ENCODE measurements at places on chromosomes 5 and 9.

DNA sequence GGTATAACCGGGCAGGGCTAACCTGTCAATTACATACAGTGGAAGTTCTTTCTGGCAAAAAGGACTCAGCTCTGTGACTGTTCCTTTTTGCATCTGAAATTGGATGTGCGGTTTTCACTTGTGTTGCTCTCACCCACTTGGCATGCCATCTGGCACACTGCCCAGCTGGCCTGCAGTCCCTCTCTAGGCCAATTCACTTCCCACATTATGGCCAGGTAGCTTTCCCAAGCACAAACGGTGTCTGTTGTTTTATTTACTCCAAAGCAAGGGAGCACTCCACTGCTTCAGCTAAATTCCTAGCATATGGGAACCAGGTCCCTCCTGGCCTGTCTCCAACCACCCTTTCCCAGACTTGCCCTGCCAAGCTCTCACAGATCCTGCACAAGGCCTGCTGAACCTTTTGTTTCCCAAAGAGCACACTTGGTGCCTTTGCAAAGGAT lies 132.5 kb downstream of the SEMA6A start:
- DNase-seq, result no peak

DNA sequence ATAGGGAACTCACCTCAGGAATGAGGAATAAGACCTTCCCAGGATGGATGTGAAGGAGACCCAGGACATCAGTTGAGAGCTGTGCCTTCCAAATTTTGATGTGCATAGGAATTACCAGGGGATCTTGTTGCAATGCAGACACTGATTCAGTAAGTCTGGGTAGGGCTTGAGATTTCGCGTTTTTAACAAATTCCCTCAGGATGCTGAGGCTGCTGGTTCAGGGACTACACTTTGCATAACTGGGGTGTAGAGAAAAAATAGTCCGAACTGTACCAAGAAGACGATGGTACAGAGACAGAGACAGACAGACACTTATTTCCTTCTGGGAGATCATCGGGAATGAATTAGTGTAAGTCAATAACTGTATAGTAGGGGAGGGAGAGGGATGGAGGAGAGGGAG lies 82.3 kb upstream of the FREM1 start:
- no peak for DNase-seq

GRCh38 chr5:127216898-127217675 lies 73.5 kb upstream of the MEGF10 start:
- no peak for DNase-seq

DNA sequence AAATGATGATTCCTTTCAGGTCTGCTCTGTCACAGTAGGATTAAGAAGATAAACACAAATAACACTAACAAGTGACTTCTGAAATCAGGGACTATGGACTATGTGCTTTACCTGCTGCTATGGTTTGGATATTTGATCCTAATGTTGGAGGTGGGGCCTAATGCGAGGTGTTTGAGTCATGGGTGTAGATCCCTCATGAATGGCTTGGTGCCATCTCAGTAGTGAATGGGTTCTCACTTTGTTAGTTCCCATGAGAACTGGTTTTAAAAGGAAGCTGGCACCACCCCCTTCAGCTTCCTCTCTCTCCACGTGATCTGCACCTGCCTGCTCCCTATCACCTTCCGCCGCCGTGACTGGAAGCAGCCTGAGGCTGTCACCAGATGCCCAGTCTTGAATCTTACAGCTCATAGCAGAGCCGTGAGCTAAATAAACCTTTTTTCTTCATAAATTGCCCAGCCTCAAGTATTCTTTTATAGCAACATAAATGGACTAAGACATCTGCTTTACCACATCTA lies 3.3 kb downstream of the PPIC start:
- DNase-seq, result no peak

- no peak for DNase-seq
Observed at GRCh38 chr9:93057703-93058354, 672 bp upstream of the SUSD3 start.

DNA sequence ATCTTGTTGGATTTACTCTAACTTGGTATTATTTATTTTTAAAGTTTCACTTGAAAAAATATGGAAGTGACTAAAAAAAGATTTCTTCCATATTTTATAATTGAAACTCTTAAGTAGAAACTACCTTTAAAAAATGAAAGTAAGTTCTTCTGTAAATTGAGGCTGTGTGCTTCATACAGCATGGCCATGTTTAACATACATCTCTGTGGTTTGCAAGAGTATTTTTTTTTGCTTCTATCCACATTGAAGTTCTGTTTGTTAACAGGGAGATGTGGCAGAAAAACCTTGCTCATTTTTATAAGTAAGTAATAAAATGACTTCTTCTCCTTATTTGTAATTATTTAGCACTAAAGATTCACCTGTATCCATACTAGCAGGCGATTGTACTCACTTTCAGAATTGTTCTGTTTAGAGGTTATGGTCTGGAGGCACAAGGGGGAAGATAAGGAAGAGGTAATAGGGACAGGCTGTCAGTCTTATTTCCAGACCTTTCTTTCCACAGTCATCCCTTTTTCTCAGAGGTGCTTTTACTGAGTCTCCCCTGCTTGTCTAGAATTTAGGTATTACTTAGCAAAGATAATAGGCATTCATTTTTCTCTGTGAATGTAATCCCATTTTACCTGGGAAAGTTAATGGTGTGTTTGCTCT lies 16.0 kb downstream of the FYB1 start:
- no peak for DNase-seq

DNA sequence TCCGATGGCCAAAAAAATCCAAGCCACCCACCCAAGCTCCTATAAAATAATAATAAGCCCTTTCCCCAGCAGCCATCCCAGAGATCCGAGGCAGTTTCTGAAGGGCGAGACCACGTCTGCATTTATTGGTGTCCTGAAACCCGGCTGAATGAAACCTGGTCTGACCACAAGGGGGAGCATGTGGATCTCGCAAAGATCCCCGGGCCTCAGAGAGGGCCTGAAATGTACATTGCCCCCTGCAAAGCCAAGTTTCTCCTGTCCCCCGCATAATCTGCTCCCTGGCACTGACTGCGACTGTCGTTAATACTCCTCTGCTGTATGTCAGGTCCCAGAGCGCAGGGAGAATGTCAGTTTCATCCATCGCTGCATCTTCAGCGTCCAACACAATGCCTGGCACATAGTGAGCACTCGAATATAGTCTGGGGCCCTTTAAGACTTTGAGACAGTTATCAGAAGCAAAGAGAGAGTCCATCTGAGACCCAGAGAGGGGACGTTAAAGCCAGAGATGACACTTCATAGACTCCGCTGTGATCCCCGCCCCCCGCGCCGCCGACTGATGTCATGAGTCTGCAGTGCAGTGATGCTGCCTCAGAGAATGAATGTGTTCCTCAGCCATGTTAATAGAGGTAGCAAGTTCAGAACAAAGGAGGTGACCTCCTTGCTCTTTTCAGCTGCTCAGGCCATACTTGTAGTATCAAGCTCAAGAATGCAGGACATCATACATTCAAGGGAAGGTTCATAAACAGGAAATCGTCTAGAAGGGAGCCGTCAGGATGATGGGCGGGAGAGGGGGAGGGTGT lies 74.5 kb upstream of the BARHL1 start:
- peak; percentile 71 for DNase-seq

DNA sequence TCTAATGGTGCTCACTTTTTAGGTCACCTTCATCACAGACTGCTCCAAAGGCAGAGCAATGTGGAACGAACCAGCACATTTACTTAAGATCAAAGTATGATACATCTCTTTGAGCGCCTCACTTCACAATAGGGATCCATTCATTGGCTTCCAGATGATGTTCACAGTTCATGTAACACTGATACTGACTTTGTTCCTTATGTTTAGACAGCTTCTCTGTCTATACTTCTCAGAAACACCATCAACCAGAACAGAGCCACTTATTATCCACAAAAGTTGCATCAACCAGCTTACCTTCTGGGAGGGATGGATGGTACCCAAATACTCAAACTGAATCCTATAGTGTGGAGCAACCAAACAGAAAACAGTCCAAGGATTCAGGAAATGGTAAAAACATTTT lies 4.6 kb downstream of the PTAR1 start:
- DNase-seq, result no peak

GRCh38 chr5:144712090-144712489 lies 541.4 kb downstream of the KCTD16 start:
- no peak for DNase-seq

- no peak for DNase-seq
Observed at GRCh38 chr5:60538426-60538825, 161.5 kb downstream of the DEPDC1B start.

- no peak for DNase-seq
Observed at GRCh38 chr5:158032246-158032645, 173.3 kb upstream of the CLINT1 start.

DNA sequence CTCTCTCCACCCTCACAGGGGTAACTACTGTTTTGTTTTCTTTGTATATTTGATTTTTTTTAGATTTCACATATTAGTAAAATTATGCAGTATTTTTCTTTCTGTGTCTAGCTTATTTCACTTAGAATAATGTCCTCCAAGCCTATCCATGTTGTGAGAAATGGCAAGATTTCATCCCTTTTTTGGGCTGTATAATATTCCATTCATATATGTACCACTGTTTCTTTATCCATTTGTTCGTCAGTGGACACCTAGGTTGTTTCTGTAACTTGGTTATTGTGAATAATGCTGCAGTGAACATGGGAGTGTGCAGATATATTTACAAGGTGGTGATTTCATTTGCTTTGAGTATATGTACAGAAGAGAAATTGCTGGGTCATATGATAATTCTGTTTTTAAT lies 144.0 kb upstream of the CHD1 start:
- DNase-seq, result no peak

GRCh38 chr5:2187156-2187555 lies 304.4 kb upstream of the IRX4 start:
- peak; percentile 13 for DNase-seq

DNA sequence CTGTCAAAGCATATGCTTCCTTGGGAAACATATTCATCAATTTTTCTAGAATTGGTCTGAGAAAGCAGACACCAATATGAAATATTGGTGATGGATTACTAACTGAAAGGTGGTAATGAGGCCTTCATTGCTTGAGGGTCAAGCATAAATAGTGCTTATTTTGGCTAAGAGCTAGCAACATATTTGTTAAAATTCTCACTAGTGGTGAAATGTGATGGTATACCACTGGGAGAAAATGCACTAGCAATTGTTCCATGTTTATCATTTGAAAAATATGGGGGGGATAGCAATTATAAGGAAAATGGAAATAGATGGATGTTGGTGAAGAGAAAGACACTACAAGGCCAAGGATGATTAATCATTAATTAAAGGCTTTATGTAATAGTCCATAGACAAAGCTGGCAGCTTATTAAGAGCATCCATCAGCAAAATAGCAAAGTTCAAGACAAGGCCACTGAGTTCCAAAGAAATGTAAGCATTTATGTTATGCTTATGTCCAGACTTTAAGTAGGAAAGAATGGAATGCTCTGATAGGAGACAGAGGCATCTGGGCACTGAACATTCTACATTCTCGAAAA lies 253.7 kb upstream of the PRDM9 start:
- DNase-seq, result no peak

- no peak for DNase-seq
Observed at GRCh38 chr9:128005923-128006322, 25.1 kb upstream of the EEIG1 start.

- DNase-seq, result no peak
Observed at GRCh38 chr9:112809351-112809848, 58.8 kb downstream of the SNX30 start.

GRCh38 chr9:113548221-113549041 lies 84.9 kb downstream of the RGS3 start:
- DNase-seq, result no peak

- DNase-seq, result no peak
Observed at GRCh38 chr5:81409896-81410295, 16.0 kb upstream of the ACOT12 start.

GRCh38 chr5:82183828-82184227 lies 94.3 kb downstream of the RPS23 start:
- no peak for DNase-seq

DNA sequence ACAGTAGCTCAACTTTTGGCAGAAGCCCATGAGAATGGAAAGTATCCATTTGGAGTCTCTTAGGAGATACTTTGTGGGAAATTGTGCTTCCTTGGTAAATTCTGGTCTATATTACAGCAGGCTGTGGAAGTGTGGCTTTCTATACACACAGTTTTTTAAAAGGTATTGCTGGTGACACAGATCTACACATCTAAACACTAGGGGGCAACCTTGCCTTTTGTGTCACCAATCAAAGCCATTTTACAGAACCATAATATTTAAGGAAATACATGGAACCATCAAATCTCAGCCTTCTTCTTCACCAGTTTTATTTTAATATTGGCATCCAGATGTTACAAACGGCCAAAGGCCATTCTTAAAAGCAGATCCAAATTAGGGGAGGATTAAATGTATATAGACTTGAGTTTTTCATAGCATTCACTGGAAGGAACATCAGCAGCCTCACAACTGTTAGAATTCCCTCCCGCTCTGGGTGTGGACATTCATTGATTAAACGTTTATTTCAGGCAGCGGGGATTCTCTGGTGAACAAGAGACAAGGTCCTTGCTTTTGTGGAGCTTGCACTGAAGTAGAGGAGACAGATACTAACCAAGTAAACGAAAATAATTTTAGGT lies 132.4 kb upstream of the EPB41L4A start:
- peak; percentile 47 for DNase-seq

- DNase-seq, result no peak
Observed at GRCh38 chr9:112396416-112396815, 16.5 kb downstream of the HSDL2 start.

Data from ureter (tissue), 1 donor.